ENCODE measurements at places on chromosomes 3 and 15.

DNA sequence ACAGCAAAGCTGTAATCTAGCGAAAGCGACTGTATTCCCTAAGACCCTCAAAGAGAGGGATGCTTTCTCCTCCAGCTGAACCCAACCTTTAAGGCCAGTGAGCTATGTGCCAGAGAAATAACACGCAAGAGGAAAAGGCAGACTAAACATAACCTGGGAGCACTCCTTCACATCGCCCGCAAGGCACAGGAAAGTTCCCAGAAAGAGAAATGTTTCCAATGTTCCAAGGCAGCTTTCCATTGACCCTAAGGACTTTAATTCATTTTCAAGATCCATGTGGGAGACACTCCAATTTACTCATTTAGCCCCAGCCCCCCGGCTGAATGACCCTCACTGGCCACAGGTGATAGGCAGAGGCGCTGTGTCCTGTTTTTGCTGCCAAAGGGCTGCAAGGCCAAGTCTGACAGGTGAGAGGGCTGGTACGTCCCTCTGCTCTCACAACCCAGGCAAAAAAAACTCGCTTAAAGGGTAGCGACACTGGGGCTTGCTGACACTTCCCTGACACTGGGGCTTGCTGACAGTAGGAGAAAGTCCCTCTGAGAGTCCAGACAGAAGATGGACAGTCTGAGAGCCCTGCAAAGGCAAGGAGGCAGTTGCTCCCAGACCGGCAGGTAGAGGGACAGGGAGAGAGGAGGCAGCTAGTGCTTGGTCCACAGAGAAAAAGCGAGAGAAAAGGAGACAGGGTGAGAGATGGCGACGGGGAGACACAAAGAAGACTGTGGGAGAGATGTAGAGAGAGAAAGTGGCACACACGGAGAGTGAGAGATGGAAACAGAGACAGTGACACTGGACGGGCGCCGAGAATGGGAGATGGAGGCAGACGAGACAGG is 702 bp downstream of the ARHGEF3 start:
- DNase-seq = no peak

DNA sequence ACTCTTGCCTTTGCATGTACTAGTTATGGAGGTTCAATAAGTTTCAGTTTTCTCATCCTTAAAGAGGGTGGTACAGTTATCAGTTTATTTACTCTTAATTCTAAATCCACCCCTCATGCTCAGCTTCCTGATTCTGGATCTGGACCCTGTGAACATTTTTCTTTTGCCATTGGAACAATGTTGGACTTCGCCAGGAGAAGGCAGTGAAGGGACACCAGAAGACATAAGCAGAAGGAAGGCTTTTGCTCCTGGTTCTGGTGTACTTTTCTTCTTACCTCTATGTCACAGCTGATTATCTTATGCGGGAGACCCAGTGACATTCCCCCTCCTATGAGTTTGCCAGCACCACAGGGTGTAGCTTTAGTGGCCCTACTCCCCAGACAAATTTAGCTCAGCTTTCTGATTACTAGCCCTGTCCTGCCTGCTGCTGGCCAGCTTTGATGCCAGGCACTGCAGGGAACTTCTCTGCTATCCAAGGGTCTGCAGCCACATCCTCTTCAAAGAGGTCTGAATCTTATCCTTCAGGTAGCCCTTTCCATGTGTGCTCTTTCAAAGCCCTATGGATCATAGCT is 466.3 kb upstream of the EPHA3 start:
- DNase-seq = no peak

GRCh38 chr15:41658689-41659088 is 1.5 kb upstream of the MGA start:
- no peak for DNase-seq

DNA sequence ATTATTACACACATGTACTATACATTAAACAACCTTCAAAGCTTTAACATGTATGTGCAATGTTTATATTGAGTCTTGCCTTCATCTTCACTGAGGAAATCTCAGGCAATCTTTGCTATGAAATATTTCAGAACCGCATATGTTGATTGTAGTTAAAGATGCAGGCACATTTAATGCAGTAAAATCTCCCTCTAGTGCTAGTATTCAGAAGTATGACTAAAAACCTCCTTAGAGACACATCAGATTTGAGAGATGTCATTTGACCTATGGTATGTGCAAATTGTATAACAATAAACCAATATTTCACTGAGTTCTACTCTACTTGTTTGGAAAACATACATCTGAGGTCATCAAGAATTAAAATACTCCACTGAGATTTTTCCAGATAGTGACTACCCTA is 123.8 kb upstream of the C15orf61 start:
- no peak for DNase-seq

GRCh38 chr3:14525685-14526631 is 14.2 kb downstream of the GRIP2 start:
- no peak for DNase-seq

GRCh38 chr3:89440386-89440785 is 333.0 kb downstream of the EPHA3 start:
- no peak for DNase-seq

- no peak for DNase-seq
Observed at GRCh38 chr3:18419232-18419631, 5.9 kb downstream of the SATB1 start.

DNA sequence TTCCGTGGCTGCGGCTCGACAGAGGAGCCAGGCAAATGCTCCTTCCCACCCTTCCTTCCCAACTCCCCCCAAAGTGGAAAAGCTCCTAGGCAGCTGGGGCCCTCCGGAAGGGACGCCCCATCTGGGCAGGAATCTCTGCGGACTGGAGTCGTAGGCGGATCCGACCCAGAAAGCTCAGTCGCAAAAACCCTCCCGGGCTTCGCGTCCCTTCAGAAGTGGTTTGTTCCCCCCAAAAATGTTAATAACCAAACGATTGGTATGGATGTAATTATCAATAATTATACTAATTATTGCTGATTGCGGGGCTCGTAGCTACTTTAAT is 3.8 kb downstream of the RNU6-1 start:
- no peak for DNase-seq

DNA sequence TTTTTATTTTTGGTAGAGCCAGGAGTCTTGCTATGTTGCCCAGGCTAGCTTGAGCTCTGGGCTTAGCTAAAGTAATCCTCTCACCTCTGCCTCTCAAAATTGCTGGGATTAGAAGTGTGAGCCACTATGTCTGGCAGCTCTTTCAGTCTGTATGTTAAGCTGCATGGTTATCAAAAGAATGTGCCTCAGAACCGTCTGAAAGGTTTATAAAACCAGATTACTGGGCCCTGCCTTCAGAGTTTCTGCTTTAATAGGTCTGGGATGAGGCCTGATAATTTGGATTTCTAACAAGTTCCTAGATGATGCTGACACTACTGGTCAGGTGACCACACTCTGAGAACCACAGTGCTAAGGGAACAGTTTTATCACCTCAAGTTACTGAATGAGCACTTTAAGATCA is 34.6 kb downstream of the SENP5 start:
- no peak for DNase-seq

GRCh38 chr3:136780741-136781140 is 28.6 kb upstream of the STAG1 start:
- no peak for DNase-seq

DNA sequence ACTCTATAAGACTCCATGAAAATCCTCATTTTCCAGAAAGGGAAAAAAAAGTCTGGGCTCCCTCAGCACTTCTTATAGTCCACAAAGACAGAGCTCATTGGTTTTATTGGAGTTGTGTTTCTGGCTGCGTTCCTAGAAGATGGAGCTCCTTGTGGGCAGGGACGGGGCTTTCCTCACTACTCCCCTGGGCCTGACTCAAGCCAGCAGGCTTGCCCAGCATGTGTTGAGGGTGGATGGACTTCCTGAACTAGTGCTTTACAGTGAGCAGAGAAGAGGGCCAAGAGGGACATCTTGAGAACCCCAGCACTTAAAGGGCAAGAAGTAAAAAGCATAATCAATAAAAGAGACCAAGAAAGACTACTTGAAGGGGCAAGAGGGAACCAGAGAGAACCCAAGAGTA is 43.2 kb upstream of the EPHB1 start:
- DNase-seq = no peak

DNA sequence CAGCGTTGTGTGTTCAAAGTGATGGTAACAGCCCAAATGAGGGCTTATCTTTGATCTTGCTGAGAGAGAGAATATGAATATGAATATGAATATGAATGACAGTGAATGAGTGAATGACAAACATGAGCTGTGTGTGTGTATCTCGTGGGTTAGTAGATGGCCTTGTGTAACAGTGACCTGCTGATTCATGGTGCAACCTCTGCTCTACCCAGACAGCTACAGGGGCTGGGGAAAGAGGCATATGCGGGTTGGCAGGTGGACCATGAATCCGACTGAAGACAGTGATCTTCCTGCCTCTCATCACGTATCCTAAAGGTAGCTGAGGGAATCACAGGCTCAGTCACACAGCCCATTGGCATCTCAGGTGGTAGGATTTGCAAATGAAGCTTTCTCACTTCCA is 58.2 kb downstream of the CHDH start:
- no peak for DNase-seq

DNA sequence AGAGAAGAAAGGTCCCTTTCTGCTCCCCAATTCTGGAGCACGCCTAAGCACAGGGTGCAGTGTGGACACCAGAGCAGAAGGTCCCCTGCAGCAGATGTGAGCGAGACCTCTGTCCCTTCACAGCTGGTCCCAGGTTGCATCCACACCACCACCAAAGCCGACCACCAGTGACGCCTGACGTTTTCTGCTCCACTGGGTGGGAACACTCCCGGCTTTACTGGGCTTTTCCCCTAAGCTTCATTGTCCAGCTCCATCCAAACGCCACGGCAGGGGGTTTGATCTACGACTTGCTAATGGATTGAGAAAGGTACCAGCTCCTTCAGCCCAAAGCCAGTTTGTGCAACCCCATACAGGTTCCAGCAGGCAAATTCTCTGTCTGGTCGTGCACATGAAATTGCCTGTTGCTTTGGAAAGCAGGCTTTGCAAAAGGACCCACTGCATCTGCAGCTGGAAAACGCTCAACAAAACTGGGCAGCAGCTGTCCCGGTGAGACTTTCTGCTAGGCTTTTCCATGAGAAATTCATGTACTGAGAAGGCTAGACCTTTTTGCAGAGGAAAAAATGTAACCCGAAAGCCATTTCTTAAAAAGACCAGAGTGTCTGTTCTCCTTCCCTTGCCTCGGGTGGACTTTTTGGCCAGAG is 31.1 kb downstream of the ADAMTS17 start:
- DNase-seq = no peak

DNA sequence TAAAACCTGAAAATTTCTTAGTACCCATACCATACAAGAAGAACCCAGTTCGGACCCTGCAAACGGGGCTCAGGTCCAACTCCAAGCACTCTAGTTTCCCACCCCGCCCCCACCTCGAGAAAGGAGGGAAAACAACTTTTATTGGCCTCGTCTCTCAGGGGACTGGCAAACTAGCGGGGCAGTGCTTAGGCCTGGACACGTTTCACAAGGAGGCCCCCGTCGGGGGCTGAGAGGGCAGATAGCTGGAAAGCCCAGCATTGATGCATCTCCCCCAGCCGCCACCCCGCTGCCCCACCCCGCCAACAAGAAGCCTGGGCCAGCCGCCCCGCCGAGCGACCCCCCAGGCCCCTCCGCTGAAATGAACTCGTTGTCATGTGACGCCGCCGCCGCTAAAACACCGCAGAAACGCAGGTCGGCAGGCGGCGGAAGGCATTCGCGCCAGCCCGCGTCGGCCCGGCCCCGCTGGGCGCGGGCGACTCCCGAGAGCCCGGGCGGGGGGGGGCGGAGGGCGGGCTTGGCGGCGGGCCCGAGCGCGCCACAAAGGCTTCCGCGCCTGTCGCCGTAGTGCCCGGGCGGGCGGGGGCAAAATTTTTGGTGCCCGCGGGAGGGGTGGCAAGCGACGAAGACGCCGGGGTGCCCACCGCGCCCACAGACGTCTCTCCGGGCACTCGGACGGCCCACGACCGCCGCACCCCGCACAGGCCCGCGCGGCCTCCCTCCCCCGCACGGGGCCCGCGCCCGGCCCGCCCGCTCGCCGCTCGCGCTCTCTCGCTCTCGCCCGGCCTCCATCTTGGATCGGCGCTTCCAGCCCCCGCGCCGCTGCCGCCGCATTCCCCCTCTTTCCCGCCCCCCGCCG is 634 bp downstream of the STAG1 start:
- DNase-seq = peak; percentile 85

DNA sequence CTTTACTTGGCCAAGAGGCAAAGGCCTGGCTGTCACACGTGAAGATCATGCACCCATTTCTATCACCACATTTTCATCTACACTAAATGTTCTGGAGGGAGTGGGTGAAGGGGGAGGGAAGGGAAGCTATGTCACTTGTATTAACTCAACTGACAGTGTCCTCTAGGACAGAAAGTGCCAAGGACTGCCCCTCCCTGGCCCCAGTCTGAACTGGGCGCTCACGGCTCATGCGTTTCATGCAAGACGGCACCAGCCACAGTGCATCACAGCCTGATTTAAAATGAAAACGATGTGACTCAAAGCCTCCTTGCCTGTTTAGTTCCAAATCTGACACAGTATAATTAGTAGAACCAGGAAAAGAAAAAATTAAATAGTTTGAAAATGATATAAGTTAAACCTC is 20.8 kb upstream of the RAD18 start:
- no peak for DNase-seq

- DNase-seq = no peak
Observed at GRCh38 chr3:37979541-37980461, 10.8 kb upstream of the VILL start.

GRCh38 chr3:139506766-139507165 is 30.4 kb upstream of the RBP2 start:
- no peak for DNase-seq

DNA sequence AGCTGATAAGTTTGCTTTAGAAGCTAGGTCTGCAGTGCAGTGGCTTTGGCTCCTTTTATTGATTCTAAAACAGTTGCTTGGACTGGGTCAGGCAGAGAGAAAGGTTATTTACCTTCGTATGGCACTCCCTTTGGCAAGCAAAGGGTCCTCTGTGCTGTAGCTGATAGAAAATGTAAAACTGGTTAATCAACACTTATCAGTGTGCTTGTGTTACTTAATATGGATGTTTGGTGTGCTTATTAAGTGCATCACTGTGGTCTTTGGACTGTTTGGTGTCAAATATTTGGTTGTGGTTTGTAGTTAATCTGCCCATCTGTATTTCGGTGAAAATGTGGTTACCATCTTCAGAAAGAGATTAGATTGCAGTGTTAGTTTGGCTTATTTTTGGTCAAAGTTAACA is 16.0 kb downstream of the UBE2E2 start:
- DNase-seq = no peak

DNA sequence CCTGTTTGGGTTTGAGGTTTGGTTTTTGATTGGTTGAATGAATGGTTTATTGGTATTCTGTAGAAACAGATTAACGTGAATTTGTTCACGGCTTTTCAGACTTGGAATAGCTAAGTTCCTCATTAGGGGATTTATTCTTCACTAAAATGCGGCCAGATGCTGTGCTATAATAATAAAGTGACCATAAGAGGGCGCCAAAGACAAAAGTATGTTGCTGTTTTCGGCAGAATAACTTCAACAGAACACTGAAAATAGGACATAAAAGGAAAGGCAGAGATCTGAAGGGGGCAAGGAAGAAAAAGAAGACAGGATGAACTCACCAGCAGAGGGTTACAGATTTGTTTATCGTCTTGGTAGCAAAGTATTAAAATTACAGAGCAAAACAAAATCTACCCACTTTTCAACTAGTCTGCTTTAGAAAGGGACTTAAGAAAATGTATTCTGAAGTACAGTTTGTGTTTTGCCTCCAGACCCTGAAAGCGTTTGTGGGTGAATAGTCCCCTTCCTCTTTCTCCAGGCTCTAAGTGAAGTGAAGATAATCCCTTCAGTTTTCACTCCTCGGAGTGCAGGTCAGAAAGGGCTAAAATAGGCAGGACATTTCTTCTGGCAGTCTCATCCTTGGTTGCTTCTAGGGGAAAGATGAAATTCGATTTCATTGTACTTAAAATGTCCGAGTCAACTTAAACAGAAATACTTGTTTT is 147.6 kb downstream of the IL20RB start:
- peak; percentile 75 for DNase-seq
